ENCODE measurements at places on chromosomes 16 and 17. TPM values are rescaled to one million over a fixed set of nuclear protein-coding genes. Genes with fewer than 3 reads are reported as not detected.
A peak's percentile ranks its signal among the peaks of the same experiment; 100 is the strongest.

The LPO gene
- not detected for total RNA-seq

DNA sequence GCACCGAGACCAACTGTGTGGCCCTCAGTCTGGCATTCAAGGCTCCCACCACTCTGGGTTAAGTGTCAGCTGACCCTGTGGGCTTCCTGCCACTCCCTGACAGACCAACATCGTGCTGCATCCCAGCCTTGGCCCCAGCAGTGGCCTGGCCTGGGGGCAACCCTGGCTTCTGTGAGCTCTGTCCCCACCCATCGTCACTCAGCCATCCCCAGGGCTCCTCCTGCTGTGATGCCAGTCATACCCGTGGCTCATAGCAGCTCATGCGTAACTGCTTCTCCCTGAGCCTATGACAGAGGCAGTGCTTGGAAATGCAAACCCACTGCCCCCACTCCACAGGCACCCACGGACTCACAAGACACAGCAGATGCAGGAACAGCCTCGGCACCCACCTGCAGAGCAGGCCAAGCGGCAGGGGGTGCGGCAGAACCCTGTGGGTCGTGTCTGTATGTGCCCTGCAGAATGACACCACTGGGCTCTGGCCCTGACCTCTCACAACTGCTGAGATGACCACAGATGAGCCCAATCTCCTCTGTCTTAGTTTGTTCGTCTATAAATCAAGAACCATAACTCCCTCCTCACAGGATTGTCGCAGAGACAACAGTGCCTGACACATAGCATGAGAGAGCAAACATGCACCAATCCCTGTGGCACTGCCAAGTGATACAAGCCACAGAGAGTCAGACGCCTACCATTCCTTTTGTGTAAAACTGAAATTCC is 26.6 kb downstream of the PIEZO1 start:
- H3K4me1 ChIP-seq, result peaks cover 93% of the 10 kb centered on the region
- no peak for DNase-seq
- H3K4me3 ChIP-seq, result no peak overlapping the region
- H3K27me3 ChIP-seq, result no peaks in the 10 kb centered on the region
- peak overlapping the region; percentile 91 for H3K27ac ChIP-seq

The ZNF624 gene
- 2.5 TPM for total RNA-seq

GRCh38 chr16:67539691-67540635 is 11.3 kb downstream of the RIPOR1 start:
- no peaks in the 10 kb centered on the region for H3K27me3 ChIP-seq
- H3K27ac ChIP-seq, result no peak overlapping the region
- H3K4me1 ChIP-seq, result no peaks in the 10 kb centered on the region
- H3K36me3 ChIP-seq, result peaks cover 54% of the 10 kb centered on the region

- no peaks in the 10 kb centered on the region for H3K27me3 ChIP-seq
- no peak overlapping the region for H3K4me3 ChIP-seq
- no peaks in the 10 kb centered on the region for H3K4me1 ChIP-seq
- no peak overlapping the region for H3K27ac ChIP-seq
Observed at GRCh38 chr17:77966476-77966875, 8.0 kb downstream of the TNRC6C start.

GRCh38 chr17:66526827-66527226 is 224.4 kb downstream of the PRKCA start:
- H3K4me1 ChIP-seq, result no peaks in the 10 kb centered on the region
- H3K36me3 ChIP-seq, result no peaks in the 10 kb centered on the region
- peak overlapping the region; percentile 82 for H3K27ac ChIP-seq
- H3K4me3 ChIP-seq, result no peak overlapping the region
- no peaks in the 10 kb centered on the region for H3K27me3 ChIP-seq
- DNase-seq, result no peak

DNA sequence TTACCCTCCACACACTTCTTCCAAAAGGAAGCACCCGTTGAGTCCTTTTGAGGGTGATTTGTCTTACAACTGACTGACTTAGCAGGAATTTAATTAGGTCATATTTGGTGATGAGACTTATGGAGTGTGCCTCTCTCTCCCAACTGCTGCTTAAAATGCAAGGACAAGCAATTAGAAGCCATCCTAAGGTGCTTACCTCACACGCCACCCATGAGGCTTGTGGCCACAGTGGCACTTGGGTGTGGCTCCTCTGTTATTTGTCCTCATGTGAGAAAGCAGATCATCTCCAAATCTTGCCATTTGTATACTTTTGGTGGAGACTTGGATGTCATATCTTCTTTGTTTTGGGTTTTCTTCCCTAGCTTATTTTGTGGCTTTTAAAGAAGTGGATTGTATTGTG is 61.6 kb downstream of the WNT3 start:
- H3K27me3 ChIP-seq, result no peaks in the 10 kb centered on the region
- DNase-seq, result no peak
- no peak overlapping the region for H3K4me3 ChIP-seq
- no peak overlapping the region for H3K27ac ChIP-seq

DNA sequence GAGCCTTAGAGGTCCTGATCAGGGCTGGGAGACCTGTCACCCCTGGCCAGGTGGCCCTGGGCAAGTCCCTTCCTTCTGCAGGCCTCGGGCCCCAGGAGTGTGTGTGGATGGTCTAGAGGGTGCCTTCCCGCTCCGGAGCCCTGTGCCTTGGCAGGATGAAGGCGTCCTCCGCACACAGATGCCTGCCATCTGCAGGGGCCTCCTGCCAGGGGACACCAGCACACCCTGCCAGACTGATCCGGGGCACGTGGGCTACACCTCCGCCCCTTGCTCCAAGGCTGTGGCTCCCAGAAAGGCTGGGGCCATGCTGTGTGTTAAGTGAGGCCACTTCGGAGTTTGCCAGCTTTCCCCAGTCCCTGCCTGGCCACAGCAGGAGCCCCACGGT is 30.7 kb downstream of the NPTX1 start:
- no peak for DNase-seq
- no peaks in the 10 kb centered on the region for H3K36me3 ChIP-seq
- H3K27ac ChIP-seq, result no peak overlapping the region
- no peak overlapping the region for H3K4me3 ChIP-seq

DNA sequence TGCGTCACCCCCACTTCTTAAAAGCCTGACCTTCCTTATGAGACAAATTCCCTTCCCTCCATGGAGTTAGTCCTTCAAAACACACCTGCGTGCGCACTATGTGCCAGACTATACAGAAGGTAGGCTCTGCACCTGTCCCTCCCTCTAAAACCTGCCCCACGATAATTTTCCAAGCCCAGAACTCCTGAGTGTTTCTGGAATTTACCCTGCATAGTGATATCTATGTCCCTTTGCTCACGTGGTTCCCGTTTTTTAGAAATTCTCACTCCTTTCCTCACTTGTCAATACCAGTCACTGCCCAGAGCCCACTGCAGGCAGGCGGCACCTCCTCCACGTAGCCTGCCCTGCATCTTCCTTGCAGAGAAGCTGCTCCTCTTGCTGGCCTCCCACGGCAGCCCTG is 82.2 kb downstream of the SLC6A2 start:
- H3K4me1 ChIP-seq, result no peaks in the 10 kb centered on the region
- H3K27ac ChIP-seq, result no peak overlapping the region
- H3K27me3 ChIP-seq, result peaks cover 3% of the 10 kb centered on the region
- H3K4me3 ChIP-seq, result no peak overlapping the region
- H3K36me3 ChIP-seq, result no peaks in the 10 kb centered on the region
- no peak for DNase-seq

DNA sequence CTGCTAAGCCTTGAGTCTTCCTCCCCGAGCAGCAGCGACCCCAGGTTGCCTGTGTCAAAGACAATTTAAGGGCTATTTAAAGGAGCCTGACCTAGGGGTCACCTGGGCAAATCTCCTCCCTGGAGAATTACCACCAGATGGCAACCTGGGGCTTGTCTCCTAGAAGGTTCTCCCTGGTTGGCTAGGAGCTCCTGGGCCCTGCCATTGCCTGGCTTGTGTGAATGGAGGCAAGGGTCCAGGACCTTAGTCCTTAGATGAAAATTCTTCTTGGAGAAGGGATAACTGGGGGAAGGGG is 51.3 kb upstream of the TAC4 start:
- H3K4me1 ChIP-seq, result peaks cover 5% of the 10 kb centered on the region
- H3K27me3 ChIP-seq, result peaks cover 58% of the 10 kb centered on the region
- H3K4me3 ChIP-seq, result no peak overlapping the region
- no peak overlapping the region for H3K27ac ChIP-seq
- no peak for DNase-seq

The CHTF18 gene
- total RNA-seq, result 5.3 TPM

The MEOX1 gene
- 3.0 TPM for total RNA-seq

The PKMYT1 gene
- total RNA-seq, result not detected

The NLRC3 gene
- not detected for total RNA-seq

GRCh38 chr17:34472363-34472762 is 107.0 kb upstream of the TMEM132E start:
- no peaks in the 10 kb centered on the region for H3K27me3 ChIP-seq
- DNase-seq, result no peak
- H3K4me1 ChIP-seq, result no peaks in the 10 kb centered on the region
- no peaks in the 10 kb centered on the region for H3K36me3 ChIP-seq
- no peak overlapping the region for H3K27ac ChIP-seq

DNA sequence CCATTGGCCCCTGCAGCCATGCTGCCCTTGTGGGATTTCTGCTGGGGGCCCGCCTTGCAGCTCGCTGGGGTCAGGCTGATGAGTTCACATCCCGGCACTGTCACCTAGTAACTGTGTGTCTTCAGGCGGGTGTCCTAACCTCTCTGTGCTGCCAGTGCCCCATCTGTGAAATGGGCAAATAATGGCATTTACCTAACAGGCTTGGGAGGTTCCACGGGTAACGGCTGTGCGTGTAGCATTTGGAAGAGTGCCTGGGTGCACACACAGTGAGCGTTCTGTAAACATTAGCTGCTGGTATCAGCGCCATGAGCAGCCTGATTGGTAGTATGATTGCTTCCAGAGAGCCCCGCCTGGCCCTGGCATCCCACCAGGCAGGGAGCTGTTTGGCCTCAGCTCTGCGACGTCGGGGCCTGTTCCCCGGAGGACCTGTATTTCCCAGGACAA is 167.3 kb upstream of the GSE1 start:
- DNase-seq, result peak; percentile 84
- H3K27me3 ChIP-seq, result no peaks in the 10 kb centered on the region
- peaks cover 44% of the 10 kb centered on the region for H3K4me1 ChIP-seq
- H3K27ac ChIP-seq, result no peak overlapping the region
- H3K4me3 ChIP-seq, result no peak overlapping the region
- no peaks in the 10 kb centered on the region for H3K36me3 ChIP-seq

GRCh38 chr17:45958994-45959665 is 39.9 kb upstream of the STH start:
- no peaks in the 10 kb centered on the region for H3K27me3 ChIP-seq
- no peaks in the 10 kb centered on the region for H3K36me3 ChIP-seq
- H3K27ac ChIP-seq, result no peak overlapping the region
- H3K4me3 ChIP-seq, result no peak overlapping the region
- DNase-seq, result no peak
- no peaks in the 10 kb centered on the region for H3K4me1 ChIP-seq

DNA sequence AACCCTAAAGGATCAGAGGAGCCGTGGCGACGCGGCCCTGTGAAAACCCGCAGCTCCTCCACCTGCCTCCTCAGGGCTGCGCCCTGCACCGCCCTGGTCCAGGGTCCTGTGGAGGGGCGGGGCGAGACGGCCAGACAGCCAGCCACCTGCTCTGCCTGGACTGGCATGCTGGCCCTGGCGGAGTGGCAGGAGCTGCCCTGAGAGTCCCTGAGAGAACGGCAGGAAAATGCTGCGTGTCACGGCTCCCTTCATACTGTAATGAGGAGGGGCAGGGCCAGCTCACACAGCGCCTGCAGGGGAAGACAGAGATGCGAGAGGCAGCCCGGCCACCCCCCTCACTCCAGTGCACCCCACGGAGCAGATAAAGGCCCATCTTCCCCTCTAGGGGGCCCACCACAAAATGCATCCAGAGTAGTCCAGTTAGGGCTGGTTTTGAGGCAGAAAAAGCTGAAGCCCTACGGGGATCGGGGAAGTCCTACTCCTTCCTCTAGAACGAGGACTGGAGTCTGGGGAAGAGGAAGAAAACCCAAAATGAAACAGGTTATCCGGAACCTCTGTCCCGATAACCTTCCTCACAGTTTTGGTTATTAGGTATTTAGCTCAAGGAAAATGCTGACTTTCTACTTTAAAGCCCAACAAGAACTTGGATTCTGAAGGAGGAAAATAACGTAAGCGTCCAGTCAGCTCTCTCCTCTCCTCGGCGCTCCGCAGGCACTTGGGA is 97.6 kb upstream of the DNAH17 start:
- no peak for DNase-seq

The TM4SF5 gene
- total RNA-seq, result not detected

GRCh38 chr16:15704545-15704987 is 54.5 kb downstream of the NDE1 start:
- H3K4me1 ChIP-seq, result peaks cover 24% of the 10 kb centered on the region
- peak; percentile 88 for DNase-seq
- no peaks in the 10 kb centered on the region for H3K27me3 ChIP-seq
- H3K27ac ChIP-seq, result peak overlapping the region; percentile 75
- peaks cover 77% of the 10 kb centered on the region for H3K36me3 ChIP-seq

Data from sigmoid colon (tissue), 7 donors.